Hematopoietic multipotent progenitor cell treated with erythropoietin and hydrocortisone succinate and interleukin-3 and kit ligand, for 4 days (in vitro differentiated cells): ENCODE measurements at places on chromosomes 16 and 17.
A peak's percentile ranks its signal among the peaks of the same experiment; 100 is the strongest.

- peak; percentile 20 for DNase-seq
Observed at GRCh38 chr16:68401871-68402747, 46.2 kb downstream of the SMPD3 start.

DNA sequence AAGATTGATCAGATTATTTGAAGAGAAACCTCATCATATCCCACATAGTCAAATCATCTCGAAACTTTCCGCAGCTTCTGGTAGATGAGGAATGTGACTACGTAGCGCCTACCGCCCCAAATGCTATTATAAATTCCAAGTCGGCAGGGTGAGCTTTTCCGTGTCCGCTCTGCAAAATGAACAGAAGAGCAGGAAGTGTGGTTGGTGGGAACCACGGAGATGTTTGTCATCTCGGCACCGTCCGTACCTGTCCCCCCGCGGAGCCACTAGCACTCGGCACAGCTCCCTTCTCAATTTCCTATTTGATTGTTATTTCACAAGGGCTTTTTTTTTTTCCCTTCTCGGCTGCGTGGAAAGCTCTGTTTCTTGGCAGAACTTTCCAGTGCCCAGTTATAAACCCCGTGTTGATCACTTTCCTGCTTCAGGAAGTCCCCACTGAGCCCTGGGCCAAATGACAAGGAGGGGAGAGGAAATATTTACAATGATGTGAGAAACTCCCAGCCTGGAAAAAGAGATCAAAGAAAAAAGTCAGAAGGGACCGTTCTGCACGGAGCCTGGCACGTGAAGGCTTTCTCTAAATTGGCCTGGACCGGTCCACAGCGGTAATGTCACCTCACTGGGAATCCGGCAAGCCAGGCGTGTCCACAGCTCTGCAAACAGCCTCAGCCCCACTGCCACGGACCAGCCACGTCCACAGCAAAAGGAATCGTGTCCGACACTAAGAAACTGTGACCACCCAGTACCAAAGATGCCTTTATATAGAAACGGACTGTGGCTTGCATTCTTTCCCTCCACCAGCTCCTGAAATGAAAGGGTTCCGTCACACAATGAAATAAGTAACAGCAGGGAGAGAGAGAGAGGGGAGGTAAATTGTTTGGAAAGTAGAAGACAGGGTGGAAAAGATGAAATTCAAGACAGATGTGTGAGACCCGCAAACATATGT, 65.0 kb downstream of the MRM3 start:
- DNase-seq: no peak

GRCh38 chr16:73019457-73020362, 28.2 kb downstream of the ZFHX3 start:
- DNase-seq: no peak

GRCh38 chr17:17118399-17118798, 76.1 kb downstream of the MPRIP start:
- DNase-seq: no peak

- DNase-seq: no peak
Observed at GRCh38 chr16:57411362-57411976, 6.9 kb downstream of the CCL17 start.

DNA sequence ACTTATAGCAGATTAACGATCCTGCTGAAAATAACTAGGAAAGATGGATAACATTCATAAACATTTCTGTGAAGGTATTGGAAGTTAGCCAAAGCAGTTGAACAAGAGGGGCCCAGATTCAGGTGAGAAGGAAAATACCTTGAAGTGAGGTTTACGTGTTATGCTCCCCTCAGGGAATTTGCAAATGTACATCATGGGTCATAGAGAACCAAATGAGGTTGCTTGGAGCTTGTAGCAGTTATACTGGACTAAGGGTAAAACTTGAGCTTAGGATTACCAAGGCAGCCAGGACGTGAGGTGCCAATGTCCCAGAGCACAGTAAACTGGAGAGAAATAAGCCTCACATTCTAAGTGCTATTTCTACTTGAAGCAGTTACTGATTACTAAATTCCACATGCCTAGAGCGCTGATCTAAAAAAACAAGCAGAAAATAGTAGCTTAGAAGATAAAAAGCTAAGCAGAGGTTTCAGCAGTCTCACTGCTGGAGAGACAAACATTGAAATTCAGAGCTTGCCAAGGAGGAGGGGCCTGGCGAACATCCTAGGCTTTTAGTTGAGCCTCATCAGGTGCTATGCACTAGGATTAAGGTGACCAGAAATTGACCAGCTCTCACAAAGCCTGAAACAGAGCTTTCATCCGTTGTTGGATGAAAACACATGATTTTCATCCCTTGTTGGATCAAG, 136.7 kb upstream of the FAM20A start:
- no peak for DNase-seq

DNA sequence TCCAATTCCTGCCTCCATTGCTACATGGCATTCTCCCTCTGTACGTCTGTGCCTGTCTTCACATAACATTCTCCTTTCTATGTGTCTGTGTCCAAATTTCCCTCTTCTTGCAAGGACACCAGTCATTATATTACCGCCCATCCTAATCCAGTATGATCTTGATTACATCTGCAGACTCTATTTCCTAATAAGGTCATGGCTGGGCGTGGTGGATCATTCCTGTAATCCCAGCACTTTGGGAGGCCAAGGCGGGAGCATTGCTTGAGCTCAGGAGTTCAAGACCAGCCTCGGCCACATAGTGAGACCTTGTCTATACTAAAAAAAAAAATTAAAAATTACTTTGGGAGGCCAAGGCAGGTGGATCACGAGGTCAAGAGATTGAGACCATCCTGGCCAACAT, 5.0 kb upstream of the PRR14 start:
- no peak for DNase-seq

GRCh38 chr17:65531256-65532100, 30.0 kb downstream of the AXIN2 start:
- no peak for DNase-seq
